HTR-8/SVneo (cell line): ENCODE measurements at places on chromosomes 5 and 9.
A peak's percentile ranks its signal among the peaks of the same experiment; 100 is the strongest.

DNA sequence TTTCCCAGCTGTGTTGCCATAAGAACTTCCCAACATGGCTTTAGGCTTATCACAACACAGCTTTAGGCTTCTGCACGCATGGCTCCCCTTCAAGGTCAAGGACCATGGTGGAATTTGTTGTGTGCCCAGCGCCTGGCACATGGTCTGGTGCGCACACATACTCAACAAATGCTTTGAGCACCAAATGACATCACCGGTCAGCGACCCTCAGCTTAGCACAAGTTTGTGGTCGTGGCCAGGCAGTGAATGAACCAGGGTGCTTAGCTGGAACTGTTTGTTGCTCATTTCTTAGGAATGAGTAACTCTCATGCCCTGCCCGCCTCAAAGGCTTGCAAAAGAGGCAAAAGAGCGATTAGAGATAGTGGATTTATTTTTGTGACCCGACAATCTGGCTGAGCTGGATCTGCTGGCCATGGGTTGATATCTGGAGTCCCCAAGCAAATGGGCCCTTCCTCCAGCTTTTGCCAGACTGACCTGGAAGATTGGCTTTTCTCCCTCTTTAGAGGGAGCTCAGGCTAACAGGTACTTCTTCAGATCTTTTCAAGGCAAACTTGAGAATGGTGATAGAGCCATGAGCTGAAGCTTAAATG lies 58.9 kb downstream of the DAP start:
- DNase-seq = no peak

DNA sequence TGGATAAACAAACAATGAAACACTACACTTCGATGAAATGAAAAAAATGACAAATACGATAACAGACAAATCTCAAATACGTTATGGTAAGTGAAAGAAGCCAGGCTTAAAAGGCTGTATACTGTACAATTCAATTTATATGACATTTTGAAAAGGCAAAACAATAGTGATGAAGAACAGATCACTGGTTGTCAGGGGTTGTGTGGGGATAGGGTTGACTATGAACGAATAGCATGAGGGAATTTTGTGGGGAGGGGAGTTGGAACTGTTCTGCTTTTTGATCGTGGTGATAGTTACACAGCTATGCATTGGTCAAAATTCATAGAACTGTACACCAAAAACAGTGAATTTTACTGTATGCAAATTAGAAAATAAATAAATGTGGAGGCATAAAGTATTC lies 7.8 kb upstream of the FER start:
- DNase-seq = no peak

DNA sequence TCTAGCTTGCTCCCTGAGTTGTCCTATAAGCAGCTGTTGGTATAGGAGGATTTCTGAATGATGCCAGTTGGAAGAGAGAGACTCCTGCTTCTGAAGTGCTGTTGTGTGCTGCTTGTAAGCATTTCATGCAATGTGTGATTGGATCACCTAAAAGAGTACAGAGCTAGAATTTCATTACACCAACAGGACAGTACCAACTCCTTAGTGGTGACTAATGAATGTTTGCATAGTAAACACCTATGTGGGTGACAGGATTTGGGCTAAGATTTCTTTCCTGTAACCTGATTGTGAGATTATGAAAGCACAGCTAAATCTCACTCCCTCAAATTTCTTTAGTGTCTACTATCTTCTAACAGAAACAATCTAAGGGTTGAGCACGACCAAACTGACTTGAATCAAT lies 67.0 kb downstream of the GCNT1 start:
- no peak for DNase-seq

- DNase-seq = no peak
Measured at GRCh38 chr5:172463031-172463430, 8.7 kb upstream of the SH3PXD2B start.

DNA sequence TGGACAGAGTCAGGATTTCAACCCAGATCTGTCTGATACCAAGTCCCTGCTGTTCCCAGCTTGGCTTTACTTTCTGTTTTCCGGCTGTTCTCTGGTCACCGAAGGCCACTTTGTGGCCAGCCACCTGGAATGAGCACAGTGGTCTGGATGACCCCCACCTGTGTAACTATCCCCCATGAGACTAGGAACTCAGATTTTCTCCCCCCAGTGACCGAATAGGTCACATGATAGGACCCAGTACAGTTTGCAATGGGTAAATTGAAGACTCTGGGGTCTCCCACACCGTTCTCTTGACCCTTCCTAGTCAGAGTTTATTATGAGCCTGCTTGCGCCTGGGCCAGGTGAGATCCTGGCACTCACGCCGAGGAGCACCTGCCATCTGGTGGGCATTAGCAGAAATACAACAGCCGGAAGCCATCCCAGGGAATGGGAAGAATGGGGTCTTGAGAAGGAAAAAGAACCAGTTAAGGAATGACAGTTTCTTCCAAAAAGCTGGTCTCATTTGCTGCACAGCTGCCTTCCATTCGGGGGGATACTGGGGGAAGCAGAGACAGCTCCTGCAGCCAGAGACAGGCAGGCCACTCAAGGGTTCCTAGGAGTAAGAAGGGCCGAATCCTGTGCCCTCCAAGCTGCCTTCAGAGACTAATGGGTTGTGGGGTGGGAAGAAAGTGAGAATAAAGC lies 7.1 kb downstream of the PHYHD1 start:
- peak; percentile 63 for DNase-seq

DNA sequence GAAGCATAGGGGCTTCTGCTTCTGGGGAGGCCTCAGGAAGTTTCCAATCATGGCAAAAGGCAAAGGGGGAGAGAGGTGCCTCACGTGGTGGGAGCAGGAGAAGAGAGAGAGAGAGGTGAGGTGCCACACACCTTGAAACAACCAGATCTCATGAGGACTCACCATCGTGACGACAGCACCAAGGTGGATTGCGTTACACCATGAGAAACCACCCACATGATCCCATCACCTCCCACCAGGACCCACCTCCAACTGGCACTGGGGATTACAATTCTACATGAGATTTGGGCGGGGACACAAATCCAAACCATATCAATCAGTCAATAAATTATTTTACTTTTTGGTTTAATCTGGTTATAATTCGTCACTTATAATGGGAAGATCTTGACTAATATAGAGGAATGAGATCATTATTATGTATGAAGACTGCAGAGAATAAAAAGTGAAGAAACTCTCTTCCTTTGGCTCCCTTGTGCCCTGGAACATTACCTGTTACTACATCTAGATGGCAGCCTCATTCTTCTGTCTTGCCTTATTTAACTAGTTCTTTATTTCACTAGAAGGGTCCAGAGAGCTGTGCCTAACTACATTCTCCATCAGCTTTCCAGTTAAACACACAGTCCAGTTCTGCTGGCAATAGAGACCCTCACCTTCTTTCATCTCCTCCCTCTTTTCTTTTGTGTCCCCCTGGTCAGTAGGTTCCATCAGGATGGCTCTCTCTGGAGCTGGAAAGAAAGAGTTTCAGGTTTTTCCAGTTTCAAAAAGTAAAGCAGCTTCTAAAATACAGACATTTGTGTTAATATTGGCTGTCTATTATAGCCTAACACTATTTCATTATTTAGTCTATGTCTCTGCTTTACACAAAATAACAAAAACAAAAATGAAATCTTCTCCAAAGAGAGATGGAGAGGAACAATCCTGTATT lies 21.7 kb upstream of the SPINK7 start:
- no peak for DNase-seq

GRCh38 chr5:136808756-136809155 lies 443.4 kb upstream of the TRPC7 start:
- DNase-seq = no peak

- DNase-seq = no peak
Measured at GRCh38 chr9:112784020-112784785, 33.6 kb downstream of the SNX30 start.
